ENCODE measurements at places on chromosomes 16 and 17. TPM values are rescaled to one million over a fixed set of nuclear protein-coding genes. Genes with fewer than 3 reads are reported as not detected.
A peak's percentile ranks its signal among the peaks of the same experiment; 100 is the strongest.

DNA sequence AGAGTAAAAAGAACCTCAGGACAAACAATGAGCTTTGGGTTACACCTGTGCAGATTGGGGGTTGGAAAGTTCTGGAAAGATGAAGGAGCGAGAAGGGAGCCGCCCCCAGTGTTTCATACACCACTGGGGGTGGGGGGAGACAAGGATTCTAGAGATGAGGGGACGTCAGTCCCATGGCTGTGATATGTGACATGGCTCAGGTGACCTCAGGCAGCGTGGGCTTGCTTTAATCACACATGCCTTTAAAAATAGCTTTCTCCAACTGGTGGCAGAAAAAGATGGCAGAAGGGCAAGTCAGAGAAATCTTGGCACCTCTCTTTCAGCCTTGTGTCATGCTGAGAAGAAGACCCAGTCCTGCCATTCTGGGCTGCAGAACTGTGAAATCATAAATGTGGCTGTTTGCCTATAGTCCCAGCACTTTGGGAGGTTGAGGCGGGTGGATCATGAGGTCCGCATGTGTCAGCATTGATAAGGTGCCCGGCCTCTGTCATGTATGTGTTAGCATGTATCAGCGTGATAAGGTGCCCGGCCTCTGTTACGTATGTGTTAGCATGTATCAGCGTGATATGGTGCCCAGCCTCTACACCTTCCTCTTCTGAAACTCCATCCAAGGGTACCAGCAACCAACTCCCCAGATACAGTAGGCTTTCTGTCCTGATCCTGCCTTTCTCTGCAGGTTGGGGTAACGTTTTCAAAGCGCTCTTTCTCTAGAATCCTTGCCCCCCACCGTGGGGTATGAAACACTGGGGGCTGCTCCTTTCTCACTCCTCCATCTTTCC, 25.0 kb downstream of the WIPI1 start:
- DNase-seq: no peak

- peak; percentile 67 for DNase-seq
These were observed 103.7 kb downstream of the NPIPB5 start for GRCh38 chr16:22614271-22614947.

The NPIPB8 gene
- total RNA-seq: 4.1 TPM

DNA sequence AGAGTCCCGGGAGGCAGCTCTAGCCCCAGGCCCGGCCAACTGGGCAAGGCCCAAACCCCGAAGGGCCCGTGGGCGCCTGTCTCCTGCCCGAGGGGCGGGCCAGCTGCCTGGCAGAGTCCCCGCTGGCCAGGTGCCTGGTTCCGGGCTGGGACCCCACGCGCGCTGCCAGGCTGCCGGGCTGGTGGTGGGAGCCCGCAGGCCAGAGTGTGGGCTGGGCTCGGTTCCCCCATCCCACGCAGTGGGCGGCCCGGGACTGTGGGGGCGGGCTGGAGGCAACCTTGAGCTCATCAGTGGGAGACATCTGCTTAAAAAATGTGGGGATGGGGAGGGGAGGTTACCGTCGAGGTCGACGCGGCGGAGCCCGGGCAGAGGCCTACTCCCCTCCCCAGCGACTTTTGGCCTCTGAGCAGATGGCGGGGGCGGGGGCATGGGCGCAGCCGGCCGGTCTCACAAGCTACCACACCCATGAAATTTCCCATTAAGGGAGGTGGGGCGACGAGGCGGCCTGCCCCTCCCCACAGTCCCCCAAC, 176.4 kb upstream of the GSE1 start:
- DNase-seq: no peak

The TXNL4B gene
- 12.2 TPM for total RNA-seq

- no peak for DNase-seq
These were observed 38.8 kb downstream of the BAHCC1 start for GRCh38 chr17:81434072-81434471.

DNA sequence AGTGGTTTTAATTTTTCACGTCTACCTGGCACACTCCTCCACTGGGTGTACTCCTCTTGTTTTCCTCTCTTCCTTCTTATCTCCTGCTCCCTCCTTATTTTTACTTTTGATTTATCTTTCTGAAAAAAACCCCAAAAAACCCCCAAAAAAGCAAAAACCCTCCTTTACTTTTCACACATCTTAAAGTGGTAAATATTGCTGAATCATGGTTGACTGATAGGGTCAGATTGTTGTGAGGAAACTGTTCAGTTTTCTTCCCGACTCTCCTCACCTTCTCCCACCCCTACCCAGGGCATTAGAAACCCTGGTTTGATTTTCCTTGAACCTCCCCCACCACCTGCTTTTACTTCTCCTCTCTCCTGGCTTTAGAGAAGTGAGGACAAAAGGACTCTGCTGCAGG, 25.4 kb downstream of the ARHGAP44 start:
- no peak for DNase-seq

The HAP1 gene
- total RNA-seq: 1.1 TPM

GRCh38 chr17:17779015-17779611, 57.7 kb downstream of the SREBF1 start:
- no peak for DNase-seq

- DNase-seq: peak; percentile 53
These were observed 36.1 kb downstream of the RNF112 start for GRCh38 chr17:19447085-19447583.

GRCh38 chr17:78819402-78819801, 21.2 kb downstream of the USP36 start:
- no peak for DNase-seq

DNA sequence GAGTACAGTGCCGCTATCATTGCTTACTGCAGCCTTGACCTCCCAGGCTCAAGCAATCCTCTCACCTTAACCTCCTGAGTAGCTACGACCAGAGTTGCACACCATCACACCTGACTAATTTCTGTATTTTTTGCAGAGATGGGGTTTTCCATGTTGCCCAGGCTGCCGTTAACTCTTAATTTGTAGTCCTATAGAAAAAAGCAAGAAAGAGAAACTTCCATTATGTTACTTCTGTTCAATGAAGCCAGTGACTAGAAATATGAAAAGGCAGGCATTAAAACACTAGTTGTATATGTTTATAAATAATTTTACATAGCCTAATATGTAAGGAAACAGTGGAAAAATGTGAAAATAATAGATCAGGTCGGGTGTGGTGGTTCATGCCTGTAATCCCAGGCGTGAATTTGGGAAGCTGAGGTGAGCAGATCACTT, 9.7 kb downstream of the RAD51C start:
- no peak for DNase-seq

GRCh38 chr17:64390044-64390443, 616 bp downstream of the PECAM1 start:
- no peak for DNase-seq

DNA sequence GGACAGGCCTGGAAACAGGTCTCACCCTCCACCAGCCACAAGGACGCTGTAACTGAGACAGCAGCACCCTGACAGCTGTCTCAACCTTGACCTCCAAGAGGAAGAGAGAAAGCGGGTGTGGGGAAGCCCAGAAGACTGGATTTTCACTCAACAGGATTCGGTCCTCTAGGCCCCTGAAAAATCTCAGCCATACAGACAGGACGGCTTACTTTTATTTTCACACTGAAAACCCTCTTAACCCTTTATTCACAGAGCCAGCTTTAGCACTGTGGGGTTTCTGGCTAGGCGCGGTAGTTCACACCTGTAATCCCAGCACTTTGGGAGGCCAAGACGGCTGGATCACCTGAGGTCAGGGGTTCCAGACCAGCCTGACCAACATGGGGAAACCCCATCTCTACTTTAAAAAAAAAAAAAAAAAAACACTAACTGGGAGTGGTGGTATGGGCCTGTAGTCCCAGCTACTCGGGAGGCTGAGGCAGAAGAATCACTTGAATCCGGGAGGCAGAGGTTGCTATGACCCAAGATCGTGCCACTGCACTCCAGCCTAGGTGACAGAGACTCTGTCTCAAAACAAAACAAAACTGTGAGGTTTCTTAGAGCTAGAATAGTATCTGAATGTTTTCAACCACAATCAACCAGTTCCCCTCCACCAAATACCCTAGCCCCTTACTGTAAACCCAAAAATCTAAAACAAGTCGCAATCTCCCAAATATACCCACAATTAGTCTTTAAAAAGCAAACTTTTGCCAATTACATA, 5.3 kb downstream of the ANKRD11 start:
- no peak for DNase-seq

DNA sequence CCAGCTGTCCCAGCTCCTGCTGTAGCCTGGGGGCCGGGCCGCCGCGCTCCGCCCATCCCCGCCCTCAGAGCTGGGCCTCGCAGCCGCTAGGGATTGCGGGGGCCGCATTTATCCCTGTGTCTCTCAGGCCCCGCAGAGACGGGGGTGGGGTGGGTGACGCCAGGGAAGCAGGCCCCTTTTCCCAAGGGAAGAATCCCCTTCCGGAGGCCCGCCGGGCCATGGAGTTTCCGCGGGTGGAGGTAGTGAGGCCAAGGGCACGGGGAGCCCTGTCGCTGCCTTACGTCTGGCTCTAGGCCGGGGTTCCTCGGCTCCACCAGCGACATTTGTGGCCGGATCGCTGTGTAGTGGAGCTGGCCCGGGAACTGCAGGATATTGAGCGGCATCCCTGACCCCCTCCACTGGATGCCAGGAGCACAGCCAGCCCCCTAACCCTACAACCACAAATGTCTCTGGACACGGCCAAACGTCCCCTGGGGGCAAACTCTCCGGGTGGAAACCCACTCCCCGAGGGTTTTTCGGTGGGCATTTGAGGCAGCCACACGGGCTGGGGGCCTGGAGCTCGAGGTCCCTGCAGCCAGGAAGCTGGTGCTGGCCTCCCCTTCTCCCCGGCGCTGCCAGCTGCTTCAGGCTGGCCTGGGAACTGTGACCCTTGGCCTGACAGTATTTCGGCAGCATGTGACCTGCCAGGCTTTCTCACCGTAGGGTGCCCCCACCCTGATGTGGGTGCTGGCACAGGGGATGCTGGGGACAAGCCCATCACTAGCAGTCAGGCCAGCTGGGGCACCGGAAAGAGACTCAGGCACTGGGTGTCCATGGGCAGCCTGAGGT, 12.0 kb upstream of the CD300A start:
- DNase-seq: peak; percentile 84

DNA sequence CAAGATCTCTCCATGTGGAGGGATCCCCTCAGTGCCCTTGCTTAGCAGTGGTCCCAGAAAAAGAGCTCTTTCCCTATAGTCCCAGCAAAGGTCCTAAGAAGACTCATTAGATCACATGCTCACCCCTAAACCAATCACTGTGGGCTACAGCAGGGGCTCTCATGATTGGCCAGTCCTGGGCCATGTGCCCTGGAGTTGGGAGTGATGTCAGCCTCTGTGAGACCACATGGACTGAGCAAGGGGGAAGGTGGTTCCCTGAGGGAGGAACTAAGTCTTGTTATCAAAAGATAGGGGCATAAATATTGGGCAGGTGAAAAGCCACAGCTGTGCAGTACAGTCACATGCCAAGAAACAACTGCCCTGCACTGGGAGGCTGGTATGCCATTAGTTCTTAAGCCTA, 51.3 kb downstream of the SCNN1B start:
- no peak for DNase-seq

- DNase-seq: no peak
These were observed 29.5 kb upstream of the RBFOX1 start for GRCh38 chr16:7303052-7303610.

The PDK2 gene
- 58.7 TPM for total RNA-seq

DNA sequence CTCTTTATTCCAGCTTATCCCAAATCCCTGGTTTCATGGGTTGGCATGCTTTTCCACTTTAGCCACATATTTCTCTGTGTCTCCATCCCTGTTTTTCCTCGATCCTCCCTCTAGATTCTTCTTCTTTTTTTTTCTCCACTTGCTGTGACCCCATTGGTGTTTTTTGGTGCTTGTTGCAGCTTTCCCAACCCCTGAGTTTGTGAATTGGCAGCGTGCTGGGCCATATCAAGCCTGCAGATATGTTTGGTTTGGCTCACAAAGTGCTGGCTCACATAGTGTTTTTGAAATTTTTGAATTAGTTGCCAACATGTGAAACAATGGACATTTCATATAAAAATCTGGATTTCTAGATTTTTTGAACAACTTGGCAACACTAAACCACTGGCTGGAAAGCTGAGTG, 8.8 kb downstream of the GPR139 start:
- DNase-seq: no peak

The HOXB8 gene
- total RNA-seq: 0.70 TPM

DNA sequence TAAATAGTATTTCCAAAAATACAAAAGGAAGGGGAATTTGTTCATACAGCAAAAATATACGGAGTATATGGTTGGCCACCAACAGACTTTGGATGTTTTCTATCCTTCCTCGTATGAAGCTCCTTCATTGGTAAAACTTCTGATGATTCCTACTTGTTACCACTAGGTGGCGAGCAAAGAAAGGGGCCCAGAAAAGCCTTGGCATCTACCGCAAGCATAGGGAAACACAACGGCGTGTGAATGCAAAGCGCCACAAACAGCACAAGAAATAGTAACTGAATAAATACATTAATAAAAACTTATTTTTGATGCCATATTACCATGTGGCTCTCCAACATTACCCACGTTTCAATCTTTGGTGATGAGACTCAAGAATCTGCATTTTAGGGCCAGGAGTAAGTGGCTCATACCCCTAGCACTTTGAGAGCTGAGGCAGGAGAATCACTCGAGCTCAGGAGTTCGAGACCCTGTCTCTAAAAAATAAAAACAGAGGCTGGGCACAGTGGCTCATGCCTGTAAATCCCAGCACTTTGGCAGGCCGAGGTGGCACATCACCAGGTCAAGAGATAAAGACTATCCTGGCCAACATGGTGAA, 34.5 kb downstream of the YWHAE start:
- DNase-seq: peak; percentile 74

DNA sequence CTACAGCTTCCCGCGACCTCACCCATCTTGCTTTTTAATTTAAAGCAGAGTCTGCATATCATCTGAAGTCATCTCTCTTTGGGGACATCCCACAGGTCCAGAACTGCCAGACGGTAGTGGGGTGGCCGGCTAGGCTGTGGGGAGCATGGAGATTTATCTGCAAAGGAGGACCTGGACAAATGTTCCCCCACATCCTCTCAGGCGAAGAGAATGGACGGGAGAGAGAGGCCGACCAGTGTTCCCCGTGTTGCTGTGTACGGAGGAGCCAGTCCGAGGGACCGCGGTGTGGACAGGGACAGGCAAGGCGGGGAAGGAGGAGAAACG, 665 bp upstream of the MT1M start:
- no peak for DNase-seq

- no peak for DNase-seq
These were observed 13.0 kb upstream of the MPHOSPH6 start for GRCh38 chr16:82183004-82183397.

The NPLOC4 gene
- 154 TPM for total RNA-seq

- DNase-seq: no peak
These were observed 9.1 kb downstream of the NLE1 start for GRCh38 chr17:35132816-35133550.

The KCNAB3 gene
- 13.8 TPM for total RNA-seq

- no peak for DNase-seq
These were observed 33.2 kb downstream of the RBFOX3 start for GRCh38 chr17:79577485-79578187.

The DECR2 gene
- 78.4 TPM for total RNA-seq

GRCh38 chr17:38435795-38436194, 7.5 kb downstream of the ARHGAP23 start:
- DNase-seq: no peak
